CD4-positive, alpha-beta T cell treated with Interleukin-17A for 4 hours (primary cell): ENCODE measurements at places on chromosomes 5 and 9.

DNA sequence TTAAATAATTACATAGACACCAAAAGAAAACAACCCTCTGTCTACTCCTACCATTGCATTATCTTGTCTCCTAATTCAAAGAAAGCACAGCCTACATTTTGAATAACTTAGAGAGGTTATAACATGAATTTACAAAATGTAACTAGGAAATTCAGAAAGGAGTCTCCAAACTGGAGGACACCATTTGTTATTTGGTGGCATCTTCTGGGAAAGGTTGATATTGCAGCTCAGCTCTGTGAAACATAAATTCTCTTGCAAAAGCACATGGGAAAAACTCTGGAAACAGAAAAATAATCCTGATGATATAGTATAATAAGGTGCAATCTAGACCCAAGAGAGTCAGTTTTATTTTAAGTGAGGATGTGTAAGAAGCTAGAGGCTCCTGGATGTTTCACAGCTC, 215.3 kb downstream of the MLLT3 start:
- no peak for DNase-seq

GRCh38 chr5:141941307-141941706, 16.7 kb downstream of the PCDH12 start:
- no peak for DNase-seq

GRCh38 chr5:3854188-3854821, 258.7 kb downstream of the IRX1 start:
- DNase-seq: no peak

GRCh38 chr9:91208419-91208745, 153.3 kb downstream of the AUH start:
- no peak for DNase-seq

DNA sequence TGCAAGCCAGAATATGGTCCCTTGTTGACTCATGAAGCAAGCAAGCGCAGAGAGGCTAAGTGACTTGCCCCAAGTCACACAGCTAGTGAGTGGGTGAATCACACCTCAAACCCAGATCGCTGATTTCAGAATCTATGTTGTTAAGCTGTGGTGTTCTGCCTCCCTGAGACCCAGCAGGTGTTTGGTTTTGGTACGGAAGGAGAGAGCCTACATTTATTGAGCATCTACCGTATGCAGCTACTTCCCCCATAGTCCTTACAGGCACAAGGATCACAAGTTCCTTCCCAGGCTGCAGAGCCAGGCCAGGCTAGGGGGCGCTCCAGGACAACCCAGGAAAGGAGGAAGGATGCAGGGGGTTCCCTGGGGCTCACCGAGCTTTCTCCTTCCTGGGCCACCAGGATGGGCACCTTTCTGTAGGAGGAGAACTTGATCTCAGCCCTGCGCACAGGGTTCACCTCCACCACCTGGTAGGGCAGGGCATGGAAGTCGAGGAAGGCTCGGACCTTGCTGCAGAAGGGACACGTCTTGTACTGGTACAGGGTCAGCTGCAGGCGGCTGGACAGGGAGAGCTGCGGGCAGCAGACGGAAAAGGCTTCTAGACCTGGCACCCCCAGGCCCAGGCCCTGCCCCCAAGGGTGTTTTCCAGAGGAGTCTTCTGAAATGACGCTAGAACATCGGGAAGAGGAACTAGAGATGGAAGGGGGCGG, 2.5 kb downstream of the PTGES2 start:
- DNase-seq: peak; percentile 66

- no peak for DNase-seq
Measured at GRCh38 chr5:94544031-94544650, 74.3 kb downstream of the KIAA0825 start.

DNA sequence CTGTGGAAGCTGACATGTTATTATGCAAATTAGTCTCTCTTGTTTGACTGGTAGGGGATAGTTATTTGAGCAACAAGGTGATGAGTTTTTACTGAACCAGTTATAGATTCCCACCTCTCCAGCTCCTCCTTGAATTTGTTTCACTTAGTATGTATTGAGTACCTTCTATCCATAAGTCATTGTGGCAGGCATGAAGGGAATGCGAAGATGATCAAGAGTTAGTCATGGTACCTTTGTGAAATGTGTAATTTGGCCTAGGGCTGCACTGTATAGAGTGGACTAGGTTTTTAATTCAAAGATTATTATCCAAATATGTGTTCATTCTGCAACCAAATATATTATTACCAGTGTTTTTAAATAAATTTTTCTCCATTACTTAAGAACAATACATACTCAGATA, 110.1 kb downstream of the HACD4 start:
- DNase-seq: no peak

GRCh38 chr9:76987594-76988200, 31.8 kb upstream of the FOXB2 start:
- no peak for DNase-seq

DNA sequence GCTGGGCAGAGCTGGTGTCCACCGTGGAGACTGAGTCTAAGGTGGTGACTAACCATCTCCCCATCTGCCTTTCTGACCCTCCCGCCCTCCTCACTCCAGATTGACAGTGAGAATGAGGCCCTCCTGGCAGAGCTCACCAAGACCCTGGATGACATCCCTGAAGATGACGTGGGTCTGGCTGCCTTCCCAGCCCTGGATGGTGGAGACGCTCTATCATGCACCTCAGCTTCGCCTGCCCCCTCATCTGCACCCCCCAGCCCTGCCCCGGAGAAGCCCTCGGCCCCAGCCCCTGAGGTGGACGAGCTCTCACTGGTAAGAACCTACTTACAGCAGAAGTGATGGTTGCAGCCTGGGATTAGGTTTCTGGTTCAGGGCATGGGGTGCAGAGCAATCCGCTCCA, 96.5 kb downstream of the PPARGC1B start:
- DNase-seq: no peak

GRCh38 chr5:37316027-37316426, 54.9 kb downstream of the NUP155 start:
- no peak for DNase-seq

DNA sequence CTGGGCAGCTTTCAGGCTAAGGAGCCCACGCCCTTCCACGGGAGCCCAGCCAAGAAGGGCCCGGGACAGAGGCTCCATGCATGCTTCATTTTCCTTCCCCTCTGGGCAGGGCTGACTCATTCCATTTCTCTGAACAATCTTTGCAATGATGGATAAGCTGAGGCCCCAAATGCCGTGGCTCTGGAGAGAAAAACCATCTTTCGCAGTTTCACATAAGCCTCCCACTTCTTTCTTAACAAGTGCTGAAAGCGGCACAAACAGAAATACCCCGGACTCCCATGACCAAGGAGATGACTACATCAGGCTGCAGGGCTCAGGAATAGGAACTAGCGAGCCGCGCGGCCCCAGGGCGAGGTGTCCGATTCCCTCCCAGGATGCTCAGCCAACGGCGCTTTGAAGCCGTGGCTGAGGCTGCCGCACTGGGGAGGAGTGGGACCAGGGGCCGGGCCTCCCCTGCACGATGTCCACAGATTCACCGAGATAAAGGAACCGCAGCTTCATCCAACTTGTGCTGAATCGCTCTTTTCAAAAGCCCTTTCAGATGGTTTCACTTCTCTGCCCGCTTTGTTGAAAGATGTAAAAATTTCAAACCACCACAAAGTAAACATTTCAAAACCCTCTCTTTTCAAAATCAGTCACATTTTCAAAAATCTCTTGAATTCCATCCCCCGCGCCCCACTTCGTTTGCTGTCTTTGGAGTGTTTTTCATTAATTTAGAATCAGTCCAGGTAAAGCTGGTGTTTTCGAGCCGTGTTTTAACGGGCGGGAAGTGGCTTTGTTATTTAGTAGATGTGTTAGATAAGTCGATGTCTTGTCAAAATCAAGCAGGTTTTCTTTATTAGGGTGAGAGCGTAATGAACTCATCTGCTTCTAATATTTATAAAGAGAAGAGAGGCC, 96.5 kb upstream of the LMX1B start:
- peak; percentile 35 for DNase-seq
